GM10248 (cell line): ENCODE measurements at places on chromosomes 2 and 18.
A peak's percentile ranks its signal among the peaks of the same experiment; 100 is the strongest.

DNA sequence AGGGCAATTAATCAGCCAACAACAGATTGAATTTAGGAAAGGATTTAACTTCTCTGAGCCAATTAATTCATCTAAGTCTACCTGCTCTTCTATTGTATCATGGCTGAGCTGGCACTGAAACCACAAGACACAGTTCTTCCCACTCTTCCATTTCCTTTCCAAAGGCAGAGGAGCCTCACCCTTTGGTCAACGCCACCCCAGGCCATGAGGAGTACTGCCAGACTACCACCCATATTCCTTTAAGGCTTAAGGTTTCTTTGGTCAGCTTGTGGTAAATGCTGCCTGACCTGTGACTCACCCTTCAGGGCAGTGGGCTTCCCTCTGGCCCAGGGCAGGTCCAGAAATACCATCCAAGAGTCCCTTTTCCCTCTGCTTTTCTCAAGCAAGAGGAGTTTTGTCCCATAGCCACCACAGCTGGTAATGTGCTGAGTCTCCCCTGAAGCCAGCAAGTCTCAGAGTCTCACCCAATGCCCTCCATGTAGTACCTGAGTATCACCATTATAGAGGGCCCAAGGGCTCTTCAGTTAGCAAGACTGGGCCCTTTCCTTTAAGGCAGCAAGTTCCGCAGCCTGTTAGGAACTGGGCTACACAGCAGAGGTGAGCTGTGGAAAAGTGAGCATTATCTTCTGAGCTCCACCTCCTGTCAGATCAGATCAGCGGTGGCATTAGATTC lies 900.5 kb upstream of the CRIM1 start:
- DNase-seq, result no peak

DNA sequence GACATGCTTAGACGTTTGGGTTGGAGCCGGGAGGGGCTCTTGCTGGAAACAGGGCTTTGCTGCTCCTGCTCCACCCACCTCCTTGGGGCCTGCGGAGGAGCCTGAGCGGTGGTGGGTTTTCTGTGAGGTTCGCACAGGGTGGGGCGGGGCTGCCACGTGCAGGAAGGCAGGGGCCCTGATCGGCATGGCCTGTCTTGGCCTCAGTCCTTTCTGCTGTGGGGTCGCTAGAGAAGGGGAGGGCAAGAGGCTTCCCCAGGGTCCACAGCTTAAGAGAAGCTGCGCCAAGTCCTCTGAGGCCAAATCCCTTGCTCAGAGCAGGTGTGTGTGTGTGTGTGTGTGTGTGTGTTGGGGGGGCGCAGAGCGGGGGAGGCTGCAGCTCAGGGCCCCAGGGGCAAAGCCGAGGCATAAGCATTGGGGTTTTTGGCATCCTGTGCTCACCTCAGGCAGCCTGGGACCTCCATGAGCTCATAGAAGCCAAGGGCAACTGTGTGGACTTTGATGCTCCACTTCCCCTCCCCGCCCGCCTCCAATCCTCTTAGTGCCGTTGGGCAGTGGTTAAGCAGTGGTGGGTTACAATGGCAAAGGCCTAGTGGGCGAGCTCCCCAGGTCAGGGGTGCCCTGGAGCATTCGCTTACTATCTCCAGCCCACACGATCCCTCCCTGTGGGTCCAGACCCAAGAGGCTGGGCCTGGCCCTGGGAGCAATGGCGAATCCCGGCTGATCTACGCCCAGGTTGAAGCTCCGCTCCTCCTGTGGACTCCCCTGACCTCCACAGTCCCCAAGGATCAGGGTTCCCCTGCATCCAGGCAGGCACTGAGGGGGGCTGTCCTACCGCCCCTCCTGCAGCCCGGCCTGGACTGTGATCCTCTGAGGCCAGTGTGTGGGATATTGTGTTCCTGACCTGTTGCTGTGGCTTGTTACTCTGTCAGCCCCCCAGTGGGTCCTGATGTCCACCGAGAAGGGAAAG lies 28.9 kb downstream of the TOGARAM2 start:
- no peak for DNase-seq

GRCh38 chr18:79529991-79530390 lies 134.3 kb downstream of the NFATC1 start:
- DNase-seq, result no peak

- DNase-seq, result no peak
These were observed 171.1 kb upstream of the MYCN start for GRCh38 chr2:15769235-15769634.

GRCh38 chr2:197425550-197425949 lies 9.3 kb downstream of the SF3B1 start:
- DNase-seq, result no peak

DNA sequence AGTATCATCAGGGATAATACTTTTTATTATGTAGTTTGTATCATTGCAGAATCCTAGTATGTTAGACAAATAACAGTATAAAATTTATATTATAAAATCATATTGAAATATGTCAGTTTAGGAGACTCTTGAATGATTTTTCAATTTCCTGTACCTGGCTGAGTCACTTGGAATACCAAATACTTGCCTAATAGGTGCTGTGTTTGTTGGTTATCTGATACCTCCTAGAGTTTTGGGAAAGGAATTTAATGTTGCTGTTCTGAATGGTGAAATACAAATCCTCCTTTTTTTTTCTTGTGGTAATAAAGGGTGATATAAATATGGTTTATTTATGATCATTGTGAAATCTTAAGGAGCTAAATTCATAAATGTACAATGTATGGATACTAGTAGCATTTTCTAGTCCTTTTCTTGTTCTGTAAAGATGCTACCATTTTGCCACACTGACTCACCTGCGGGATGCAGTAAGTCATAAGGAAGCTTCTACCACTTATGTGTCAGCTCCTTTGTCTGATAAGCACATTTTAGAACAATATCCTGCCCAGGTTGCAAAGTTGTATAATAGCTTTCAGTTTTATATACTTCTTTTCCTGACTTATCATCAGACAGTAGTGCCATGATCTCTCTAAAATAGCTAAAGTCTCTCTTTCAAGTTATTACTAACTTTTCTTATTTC lies 465.5 kb downstream of the XIRP2 start:
- DNase-seq, result no peak

- peak; percentile 82 for DNase-seq
These were observed at the start of gene ZDBF2 for GRCh38 chr2:206274434-206275311. Gene ZDBF2, plus strand, starts transcription at chr2:206274663. Its CDS starts 7,187 bp downstream, at chr2:206281850.

DNA sequence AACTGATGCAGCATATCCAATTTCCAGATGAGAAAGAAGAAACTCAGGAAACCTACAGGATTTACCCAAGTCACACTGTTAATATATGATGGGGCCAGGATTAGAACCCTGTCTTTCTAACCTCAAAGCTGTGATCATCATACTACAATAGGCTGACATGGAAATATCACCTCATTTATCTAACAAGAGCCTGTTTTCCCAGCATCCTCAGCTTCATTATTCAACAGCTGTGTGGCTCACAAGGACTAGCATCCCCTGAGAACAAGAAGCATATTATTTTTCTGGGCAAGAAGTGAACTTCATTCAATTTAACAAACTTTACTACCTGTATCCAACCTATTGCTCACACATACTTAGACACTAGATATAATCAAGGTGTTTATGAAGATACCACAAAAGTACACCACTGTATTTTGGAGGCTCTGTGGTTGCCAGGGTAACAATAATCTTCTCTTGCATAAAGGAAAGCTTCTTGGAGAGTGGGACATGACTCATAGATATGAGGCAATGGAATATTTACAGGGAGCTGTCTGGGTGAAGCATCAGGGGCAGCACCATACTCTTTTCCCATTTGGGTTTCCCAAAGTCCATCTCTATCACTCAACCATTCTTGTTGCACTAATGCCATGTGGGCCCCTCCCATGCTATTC lies 218.2 kb downstream of the RAD51AP2 start:
- DNase-seq, result no peak

DNA sequence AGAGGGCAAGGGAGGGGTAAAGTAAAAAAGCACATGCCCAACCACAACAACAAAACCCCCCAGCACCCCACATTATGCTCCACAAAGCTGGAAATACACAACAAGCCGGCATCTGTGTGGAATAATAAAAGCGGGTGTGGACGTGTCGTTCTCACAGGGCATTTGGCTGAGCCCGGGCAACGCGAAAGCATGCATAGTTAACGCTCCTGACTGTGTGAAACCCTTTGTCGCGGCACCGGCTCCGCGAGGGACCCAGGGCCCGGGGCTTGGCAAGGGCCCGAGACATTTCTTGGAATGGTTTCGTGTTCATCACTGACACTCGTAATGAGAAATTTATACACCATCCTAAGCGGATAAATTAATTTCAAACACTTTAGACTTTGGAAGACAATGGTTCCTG lies 165.6 kb downstream of the INHBB start:
- no peak for DNase-seq

GRCh38 chr2:237603718-237604362 lies 13.3 kb upstream of the RAB17 start:
- DNase-seq, result peak; percentile 52

GRCh38 chr2:221153226-221153625 lies 418.9 kb downstream of the EPHA4 start:
- no peak for DNase-seq

GRCh38 chr18:49020621-49021021 lies 69.9 kb upstream of the SMAD7 start:
- no peak for DNase-seq

GRCh38 chr18:51028201-51028805 lies 1.7 kb upstream of the SMAD4 start:
- peak; percentile 20 for DNase-seq

DNA sequence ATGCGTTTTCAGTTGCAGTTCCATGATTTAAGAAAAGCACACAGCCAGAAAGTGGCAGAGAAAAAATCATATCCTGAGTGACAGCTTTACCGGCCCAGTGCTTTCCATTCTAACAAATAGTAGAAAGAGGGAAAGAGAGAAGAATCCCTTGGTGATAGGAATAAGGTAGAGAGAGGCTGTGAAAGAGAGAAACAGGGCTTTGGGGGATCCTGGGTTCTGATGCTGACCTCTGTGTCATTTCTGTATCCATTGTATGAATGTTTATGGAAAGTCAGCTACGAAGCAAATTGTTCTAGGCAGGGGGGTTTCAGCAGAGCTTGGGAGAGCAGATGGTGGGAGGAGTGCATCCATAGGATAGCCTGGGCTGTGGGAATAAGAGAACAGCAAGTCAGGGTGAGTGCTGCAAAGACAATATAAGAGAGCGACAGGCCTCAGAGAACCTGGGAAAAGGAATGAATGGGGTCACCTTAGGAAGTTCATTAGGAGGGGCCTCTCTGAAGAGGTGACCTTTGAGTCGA lies 203.4 kb upstream of the TNP1 start:
- DNase-seq, result no peak

DNA sequence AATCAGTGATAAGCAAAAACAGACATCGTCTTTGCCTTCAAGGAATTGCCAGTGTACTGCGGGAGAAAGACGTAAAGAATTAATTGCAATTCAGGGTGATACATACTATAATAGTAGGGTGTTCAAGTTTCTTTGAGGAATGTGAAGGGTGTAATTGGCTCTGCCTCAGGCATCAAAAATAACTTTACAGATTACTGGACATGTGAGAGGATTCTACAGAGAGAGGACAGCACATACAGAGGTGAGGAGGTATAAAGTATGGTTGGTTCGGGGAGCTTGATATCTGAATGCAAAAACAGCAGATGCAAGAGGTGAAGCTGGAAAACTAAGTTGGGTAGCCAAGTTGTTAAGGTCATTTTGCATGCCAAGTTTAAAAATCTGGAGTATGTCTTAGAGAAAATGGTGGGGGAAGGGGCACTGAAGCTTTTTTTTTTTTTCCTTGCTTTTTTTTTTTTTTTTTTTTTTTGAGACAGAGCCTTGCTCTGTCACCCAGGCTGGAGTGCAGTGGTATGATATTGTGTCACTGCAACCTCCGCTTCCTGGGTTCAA lies 227.5 kb upstream of the FOSL2 start:
- DNase-seq, result no peak

- DNase-seq, result no peak
These were observed 93.6 kb downstream of the SCN9A start for GRCh38 chr2:166282154-166282553.

- DNase-seq, result no peak
These were observed 12.0 kb downstream of the LNPK start for GRCh38 chr2:175990099-175990498.

- DNase-seq, result no peak
These were observed 133.5 kb downstream of the ASXL3 start for GRCh38 chr18:33711514-33711913.

DNA sequence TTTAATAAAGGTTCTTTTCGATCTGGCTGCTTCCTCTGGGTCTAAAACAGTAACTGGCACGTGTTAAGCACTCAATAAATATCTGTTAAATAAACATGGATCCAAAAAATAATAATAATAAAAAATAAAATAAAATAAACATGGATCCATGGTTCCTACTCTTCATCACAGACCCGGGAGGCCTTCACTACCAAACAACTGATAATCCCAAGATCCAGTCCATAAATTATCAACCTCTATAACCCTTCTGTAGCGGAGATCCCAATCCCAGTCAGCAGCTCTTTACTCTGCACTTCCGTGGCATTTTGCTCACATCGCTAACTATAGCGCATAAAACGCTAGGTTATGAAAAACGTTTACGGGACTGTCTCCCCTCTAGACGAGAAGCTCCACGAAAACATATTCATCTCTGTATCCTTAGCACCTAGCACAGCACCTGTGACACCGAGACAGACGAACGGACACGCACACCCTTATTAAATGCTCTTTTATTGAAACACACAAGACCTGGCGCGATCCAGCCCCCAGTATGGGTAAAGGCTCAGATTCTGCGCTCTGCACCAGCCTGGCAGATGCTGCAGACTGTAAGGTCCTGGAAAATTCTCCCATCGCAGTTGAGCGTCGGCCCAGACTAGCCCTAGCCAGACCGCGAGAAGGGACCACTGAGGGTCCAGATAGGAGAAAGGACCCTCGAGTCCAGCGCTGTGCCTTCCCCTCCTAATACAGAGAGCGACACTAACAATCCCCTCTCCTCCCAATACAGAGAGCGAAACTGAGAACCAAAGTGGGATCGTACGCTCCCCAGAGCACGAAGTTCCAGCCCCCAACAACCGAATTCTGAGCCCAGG lies 770 bp downstream of the NBAS start:
- DNase-seq, result peak; percentile 23
